AG10803 (cell line): ENCODE measurements at places on chromosomes 2 and 18.

GRCh38 chr2:7748717-7749415 is 831.7 kb downstream of the RNF144A start:
- no peak for DNase-seq

- DNase-seq = no peak
Observed at GRCh38 chr2:140457483-140457882, 1673.3 kb downstream of the LRP1B start.

GRCh38 chr2:26562811-26563645 is 78.1 kb downstream of the CIB4 start:
- no peak for DNase-seq

DNA sequence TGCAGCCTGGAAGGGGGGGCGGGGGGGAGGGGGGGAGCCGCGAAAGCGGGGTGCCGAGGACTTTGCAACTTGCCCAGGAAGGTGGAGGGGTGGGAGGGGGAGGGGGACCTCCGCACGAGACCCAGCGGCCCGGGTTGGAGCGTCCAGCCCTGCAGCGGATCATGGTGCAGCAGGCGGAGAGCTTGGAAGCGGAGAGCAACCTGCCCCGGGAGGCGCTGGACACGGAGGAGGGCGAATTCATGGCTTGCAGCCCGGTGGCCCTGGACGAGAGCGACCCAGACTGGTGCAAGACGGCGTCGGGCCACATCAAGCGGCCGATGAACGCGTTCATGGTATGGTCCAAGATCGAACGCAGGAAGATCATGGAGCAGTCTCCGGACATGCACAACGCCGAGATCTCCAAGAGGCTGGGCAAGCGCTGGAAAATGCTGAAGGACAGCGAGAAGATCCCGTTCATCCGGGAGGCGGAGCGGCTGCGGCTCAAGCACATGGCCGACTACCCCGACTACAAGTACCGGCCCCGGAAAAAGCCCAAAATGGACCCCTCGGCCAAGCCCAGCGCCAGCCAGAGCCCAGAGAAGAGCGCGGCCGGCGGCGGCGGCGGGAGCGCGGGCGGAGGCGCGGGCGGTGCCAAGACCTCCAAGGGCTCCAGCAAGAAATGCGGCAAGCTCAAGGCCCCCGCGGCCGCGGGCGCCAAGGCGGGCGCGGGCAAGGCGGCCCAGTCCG is 540 bp downstream of the SOX11 start:
- DNase-seq = peak; percentile 13

DNA sequence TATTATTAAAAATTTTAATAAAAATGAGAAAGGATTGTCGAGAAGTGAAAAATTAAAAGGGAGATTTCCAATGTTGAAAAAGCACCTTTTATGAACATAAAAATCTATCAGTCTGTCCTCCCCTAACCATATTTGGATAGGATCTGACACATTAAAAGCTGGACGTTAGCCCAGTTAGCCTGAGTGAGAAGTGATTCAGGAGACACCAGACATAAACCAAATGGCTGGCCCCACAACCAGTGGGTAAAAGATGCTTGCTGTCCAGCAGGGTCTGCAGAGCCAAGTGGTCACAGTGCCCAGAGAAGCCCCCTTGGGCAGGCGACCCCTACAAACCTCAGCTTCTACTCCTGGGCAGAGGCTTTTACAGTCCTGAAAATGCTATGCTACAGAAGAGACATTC is 253.8 kb upstream of the LYPD1 start:
- DNase-seq = peak; percentile 24

GRCh38 chr2:212811036-212811805 is 272.6 kb upstream of the ERBB4 start:
- peak; percentile 70 for DNase-seq

DNA sequence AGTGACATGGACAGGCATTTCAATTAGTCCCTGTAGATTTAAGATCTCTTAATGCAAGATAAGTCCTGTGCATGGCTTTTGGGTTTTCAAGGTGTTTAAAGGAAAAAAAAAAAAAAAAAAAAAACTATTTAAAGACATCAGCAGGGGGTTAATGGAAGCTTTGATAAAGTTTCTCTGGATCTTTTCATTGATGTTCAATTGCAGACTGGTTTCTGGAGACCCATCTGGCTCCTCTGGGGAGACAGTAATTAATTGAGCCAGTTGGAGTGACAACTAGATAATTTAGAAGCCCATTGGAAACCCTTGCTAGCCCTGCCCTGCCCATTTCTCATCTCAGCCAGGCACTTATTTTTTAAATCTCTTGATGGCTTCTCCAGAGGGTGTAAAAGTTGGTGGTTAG is 98.7 kb downstream of the EPHA4 start:
- no peak for DNase-seq

- DNase-seq = peak; percentile 56
Observed at GRCh38 chr2:101983486-101983885, 8.3 kb upstream of the IL1R2 start.

- peak; percentile 51 for DNase-seq
Observed at GRCh38 chr2:9021563-9022211, 18.2 kb upstream of the MBOAT2 start.
